ENCODE measurements at places on chromosomes 1 and 21.

DNA sequence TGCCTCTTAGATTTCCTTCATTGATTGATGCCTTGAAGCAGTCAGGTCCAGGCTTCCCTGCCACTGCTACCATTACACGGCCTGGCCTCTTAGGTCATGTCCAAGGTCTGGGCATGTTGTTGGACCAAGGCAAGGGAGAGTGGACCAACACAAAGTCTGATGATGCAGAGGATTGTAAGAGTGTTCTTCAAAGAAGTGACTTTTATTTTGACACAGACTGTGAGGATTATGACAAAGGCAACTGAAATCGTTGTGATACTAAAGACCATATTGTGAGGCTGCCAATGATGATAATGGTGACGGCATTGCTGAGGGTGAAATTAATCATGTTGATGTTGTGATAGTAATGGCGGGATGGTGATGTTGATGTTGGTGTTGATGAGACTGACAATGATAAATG, 149.5 kb downstream of the GRIK3 start:
- DNase-seq = no peak

DNA sequence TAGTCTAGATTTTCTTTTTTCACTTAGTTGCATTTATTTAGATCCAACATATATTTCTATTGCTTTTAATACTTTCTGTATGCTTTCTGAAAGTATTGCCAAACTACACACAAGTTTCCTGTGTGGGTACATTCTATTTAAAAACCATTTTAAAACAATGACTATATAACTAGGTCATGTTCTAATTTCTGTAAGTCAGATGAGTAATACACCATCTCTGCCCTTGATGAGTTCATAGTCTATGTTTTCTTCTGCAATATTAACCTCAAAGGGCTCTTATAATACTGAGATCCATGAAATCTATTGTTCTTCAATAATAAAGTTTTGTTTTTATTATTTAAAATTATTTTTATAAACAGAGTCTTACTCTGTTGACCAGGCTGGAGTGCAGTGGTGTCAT, 68.3 kb downstream of the RNASEL start:
- DNase-seq = no peak

GRCh38 chr1:145927916-145928643, 796 bp upstream of the RBM8A start:
- DNase-seq = no peak

DNA sequence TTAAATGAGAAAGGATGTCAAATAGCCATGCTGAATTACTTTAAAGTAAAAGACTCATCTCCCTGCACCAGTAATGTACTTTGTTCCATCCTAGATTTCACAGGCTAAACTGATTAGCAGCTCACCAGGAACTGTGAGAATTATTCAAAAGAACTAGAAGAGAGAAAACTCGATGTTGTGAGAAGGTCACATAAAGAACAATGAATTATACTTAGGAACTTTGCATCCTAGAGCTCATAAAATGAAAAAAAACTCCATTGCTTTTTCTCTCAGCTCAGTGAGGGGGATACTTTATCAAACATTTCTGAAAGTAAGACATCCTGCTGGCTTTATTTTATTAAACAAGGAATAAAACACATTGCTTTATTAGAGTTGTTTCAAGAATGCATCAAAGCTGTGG, 278.5 kb downstream of the MRPL39 start:
- DNase-seq = peak; percentile 36

GRCh38 chr1:55181666-55182065, 33.5 kb downstream of the USP24 start:
- DNase-seq = no peak

GRCh38 chr1:62334434-62334985, 15.3 kb upstream of the KANK4 start:
- no peak for DNase-seq

GRCh38 chr1:7299329-7299799, 471.7 kb upstream of the VAMP3 start:
- DNase-seq = peak; percentile 81

GRCh38 chr21:16620786-16621320, 891.1 kb downstream of the USP25 start:
- no peak for DNase-seq

DNA sequence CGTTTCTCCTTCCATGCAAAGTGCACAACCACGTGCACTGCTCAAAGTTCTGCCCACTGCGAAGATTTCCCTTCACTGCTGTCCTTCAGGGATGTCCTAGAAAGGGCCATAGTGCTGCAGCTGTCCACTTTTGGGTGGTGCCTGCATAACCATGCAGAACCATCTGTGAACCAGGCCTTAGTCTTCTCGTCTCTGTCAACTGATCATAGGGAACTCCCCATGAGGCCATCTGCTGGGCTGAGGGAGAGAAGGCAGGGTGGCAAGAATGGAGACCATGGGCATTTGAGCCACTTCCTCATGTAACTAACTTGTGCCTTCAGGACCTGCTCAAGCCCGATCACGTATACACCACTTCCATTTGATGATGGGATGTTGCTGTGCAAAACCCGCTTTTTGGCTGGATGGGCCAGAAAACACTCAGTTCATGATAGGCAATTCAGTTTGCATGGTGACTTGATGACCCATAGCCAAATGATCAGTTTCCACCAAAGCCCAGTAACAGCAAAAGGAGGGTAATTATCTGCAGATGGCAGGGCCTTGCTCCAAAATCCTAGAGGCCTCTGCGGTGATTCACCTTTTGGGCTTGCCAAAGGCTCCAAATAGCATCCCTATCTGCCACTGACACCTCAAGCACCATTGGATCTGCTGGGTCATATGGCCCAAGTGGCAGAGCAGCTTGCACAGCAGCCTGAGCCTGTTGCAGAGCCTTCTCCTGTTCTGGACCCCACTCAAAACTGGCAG, 9.5 kb downstream of the ST6GALNAC5 start:
- peak; percentile 82 for DNase-seq

DNA sequence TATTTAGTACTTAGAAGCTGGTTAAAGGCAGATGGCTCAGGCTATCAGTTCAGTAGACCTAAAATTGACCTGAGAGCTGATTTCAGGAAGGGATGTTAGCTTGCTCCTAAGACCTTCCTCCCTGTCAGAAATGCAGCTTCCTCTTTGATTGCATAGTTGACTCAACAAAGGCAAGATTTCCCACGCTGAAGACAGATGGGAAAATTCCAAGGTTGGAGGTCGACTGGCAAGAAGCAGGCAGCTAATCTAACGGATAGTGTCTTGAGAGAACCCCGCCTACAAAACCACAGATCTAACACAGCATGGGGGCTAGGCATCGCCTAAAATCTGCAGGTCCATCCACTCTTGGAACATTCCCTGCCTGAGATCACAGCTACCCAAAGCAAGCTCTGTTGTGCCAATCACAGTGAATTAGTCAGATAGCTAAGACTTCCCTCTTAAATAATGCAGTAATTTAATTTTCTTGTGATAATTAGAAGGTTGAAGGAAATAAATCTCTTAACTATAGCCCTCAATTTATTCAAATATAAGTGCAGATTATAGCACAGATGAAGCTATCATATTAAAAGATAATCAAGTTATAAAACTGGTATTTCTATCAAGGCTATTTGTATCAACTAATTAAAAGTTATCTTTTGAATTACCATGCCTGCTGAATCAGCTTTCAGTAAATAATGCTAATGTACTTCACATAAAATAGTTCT, 357.8 kb upstream of the SGIP1 start:
- DNase-seq = no peak

DNA sequence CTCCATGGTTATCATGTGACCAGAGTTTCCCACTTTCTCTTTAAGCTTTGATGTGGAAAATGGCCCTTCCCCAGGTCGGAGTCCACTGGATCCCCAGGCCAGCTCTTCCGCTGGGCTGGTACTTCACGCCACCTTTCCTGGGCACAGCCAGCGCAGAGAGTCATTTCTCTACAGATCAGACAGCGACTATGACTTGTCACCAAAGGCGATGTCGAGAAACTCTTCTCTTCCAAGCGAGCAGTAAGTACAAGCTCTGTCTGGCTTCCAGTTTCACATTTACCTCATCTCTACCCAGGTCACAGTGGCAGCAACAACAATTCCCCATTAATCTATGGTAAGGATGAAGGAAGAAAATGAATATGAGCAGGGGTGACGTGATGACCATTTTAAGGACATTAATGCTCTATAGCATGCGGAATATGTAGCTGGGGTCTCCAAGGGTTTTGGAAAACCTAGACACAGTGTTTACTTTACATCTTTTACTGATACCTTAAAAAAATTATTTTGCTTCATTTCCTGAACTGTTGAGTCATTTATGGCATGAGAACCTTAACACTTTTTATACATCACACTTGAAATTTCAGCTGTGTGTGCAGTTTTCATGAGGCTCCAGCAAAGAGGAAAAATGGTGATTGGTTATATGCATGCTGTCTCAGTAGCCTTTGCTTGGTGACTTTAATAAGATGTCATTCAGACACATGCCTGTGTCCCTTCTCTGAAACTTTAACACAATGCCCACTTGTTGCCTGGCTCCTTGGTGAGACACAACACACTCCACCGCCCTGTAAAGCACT, 286.3 kb upstream of the SGIP1 start:
- no peak for DNase-seq

DNA sequence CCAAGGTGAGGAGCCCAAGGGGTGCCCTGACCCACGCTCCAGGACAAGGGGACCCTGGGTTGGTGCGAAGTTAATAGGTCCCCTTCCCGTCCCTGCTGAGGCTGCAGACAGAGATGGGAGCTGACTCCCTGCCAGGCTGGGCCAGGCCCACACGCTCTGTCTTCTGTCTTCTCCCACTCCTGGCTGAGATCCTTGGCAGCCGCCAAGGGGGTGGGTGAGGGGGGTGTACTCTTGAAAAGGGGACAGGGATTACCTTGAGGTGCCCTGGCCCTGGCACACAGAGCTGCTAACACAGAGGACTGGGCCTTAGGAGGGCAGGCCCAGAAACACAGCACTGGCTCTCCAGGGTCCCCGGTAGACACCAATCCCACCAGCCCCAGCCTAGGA, 11.0 kb upstream of the CTRC start:
- no peak for DNase-seq

GRCh38 chr1:162561616-162562469, at the start of gene UAP1:
Gene UAP1, plus strand, starts transcription at chr1:162561722. Its CDS starts 4,347 bp downstream, at chr1:162566069.
- no peak for DNase-seq

- no peak for DNase-seq
Measured at GRCh38 chr1:221350091-221350490, 391.8 kb downstream of the DUSP10 start.

GRCh38 chr1:160623862-160624261, 23.0 kb downstream of the SLAMF1 start:
- DNase-seq = no peak

DNA sequence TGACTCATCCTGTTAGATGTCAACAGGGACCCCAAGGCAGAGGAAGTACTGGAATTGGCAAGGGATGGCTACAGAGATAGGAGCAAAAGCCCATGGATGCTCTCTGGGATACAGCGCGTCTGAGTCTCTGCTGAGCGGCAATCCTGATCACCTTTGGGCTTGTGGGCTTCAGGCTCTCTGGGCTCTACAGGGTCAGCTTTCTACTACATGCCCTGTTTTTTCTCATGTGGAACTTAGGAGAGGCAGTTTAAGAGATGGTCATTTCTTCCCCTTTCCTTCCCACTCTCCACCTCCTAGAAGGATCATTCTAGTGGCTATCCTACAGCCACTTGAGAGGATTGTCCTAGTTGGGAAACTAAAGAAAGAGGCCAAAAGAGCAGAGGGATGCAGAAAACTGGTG, 1.3 kb downstream of the LINGO4 start:
- no peak for DNase-seq

GRCh38 chr1:156228501-156228900, 13.5 kb upstream of the BGLAP start:
- DNase-seq = no peak

DNA sequence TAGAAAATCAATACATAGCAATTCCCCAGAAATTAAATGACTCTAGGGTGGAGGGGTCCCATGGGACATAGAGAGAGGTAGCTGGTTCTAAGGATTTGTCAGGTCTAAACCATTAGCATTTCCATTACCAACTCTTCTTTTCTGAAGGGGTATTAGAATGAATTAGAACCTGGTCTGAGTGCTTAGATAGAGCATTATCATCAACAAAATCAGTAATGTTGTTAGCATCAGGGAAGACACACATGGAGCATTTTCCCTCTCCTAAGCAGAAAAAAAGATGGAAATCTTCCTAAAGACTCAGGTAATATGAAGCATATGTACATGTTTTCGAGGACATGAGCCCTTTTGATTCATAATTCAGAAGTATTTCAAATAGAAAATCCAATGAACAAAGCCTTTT, 984.4 kb upstream of the NCAM2 start:
- no peak for DNase-seq

DNA sequence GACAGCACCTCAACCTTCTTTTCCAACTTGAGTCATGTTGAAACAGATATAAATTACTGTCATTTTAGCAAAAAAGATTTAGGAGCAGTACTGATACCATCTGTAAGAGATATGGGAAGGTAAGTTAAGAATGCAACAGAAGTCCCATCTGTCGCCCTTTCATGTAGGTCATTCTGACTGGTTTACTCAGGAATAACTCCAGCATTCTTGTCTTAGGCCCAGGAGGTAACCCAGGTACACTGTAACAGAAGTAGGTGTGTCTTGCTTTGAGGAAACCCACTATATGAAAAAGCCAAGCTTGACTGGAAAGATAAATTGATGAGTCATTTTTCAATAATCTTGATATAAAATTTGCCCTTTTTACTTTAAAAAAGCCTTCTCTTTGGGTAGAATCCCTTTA, 35.4 kb downstream of the PGM1 start:
- DNase-seq = no peak

DNA sequence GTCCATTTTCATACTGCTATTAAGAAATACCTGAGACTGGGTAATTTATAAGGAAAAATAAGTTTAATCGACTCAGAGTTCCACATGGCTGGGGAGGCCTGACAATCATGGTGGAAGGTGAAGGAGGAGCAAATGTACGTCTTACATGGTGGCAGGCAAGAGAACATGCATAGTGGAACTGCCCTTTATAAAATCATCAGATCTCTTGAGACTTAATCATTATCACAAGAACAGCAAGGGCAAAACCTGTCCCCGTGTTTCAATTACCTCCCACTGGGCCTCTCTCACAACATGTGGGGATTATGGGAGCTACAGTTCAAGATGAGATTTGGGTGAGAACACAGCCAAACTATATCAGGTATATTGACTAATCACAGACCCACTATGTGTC, 370.2 kb upstream of the USP24 start:
- DNase-seq = no peak

- no peak for DNase-seq
Measured at GRCh38 chr1:84479998-84480397, 932 bp downstream of the RPF1 start.

- DNase-seq = no peak
Measured at GRCh38 chr1:230465691-230466090, 39.6 kb upstream of the PGBD5 start.

GRCh38 chr1:218454700-218455282, 109.7 kb downstream of the TGFB2 start:
- DNase-seq = no peak

- peak; percentile 71 for DNase-seq
Measured at GRCh38 chr1:81670286-81670685, 130.4 kb upstream of the ADGRL2 start.

DNA sequence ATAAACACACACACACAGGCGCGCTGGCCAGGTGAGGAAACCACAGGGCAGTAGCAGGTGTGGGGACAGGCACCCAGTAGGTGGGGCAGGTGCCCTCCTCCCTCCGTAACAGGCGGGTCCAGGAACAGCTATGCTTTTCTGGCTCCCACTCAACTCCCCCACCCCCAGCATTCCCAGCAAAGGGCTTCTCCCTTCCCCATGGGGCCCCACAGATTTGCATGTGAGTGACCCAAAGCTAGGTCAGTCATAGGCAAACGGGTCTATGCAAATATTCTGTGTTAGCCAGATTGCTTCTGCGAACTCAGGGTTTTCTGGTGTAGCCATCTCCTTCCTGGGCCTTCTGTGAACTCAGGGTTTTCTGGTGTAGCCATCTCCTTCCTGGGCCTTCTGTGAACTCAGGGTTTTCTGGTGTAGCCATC, 114.2 kb downstream of the SIK1 start:
- no peak for DNase-seq
